ENCODE measurements at places on chromosomes 6 and 20.

DNA sequence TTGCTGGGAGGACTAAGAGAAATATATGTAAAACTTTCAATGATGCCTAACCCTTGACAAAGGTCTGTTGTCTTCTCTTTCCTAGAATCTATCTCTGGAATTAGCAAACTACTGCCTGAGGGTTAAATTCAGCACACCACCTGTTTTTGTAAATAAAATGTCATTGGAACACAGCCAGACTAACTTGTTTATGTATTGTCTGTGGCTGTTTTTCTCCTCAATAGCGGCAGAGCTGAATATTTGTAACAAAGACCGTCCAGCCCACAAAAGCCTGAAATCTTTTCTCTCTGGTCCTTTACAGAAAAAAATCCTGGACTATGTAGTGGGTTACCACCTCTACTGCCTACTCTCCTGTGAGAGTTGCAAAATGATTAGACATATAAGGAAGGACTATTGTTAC, 33.3 kb upstream of the SYNDIG1 start:
- DNase-seq: no peak

DNA sequence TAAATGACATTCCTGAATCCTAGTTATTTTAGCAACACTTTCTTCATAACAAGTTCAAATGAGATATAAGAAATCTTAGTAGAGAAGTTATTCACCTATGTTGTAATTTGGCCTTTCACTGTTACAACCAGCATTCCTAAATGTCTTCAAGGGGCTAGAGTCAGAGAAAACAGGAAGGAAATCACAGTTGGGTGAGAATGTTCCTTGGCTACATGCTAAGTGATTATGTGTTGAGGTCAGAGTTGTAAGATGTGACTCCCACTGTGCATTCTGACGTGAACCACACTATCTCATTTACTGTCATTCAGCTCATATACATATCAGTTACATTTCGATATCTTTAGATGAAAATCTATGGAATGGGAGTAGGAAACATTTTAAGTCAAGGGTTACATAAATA, 51.0 kb upstream of the MLIP start:
- no peak for DNase-seq

DNA sequence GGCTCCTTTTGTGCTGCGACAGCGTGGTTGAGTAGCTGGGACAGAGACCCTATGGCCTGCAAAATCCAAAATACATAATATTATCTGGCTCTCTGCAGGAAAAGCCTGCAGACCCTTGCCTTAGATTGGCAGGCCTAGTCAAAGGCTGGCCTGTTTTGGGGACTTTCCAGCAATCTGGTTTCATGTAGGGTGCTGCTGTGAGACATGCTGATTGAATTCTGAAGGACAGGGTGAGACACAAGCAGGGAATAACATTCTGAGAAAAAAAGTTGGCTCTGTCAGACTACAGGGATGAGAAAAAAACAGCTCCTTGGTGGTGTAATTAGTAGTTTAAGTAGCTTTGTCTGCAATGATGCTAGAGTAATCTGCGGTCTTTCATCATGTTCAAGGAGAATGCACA, 402.7 kb upstream of the AGPAT4 start:
- DNase-seq: no peak

DNA sequence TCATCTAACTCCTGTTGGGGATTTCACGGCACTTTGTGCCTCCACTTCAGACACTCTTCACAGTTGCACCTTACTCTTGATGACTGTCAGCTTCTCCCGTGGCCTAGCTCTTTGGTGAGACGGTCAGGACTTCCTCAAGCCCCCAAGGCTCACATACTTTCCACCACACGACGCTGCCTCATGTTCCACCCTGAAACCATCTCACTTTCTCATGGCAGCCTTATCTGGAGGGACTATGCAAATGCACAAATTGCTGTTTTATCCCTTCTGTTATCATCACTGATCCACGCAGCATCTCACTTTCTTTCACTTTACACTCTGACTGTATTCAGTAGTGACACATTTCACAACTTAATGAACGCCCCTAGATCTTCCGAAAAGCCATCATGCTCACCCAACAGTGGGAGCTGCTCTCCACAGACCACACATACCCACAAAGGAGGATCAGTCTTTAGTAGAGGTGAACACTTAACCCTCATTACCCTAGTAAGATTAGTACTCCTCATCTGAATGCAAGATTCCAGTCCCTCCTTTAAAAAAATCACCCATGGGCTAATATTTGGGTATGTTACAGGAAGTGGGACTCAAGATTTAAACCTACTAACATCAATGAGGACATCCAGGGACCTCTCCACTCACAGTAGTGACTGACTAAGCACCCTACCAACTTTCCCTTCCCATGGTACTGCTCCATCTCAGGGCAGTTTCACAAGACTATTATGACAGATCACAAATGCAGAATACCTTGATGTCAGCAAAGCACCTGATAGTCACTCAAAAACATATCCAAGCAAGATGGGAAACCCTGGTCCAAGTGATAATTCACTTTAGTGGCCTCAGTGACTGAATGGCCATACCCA, 35.4 kb downstream of the FYN start:
- DNase-seq: peak; percentile 78

DNA sequence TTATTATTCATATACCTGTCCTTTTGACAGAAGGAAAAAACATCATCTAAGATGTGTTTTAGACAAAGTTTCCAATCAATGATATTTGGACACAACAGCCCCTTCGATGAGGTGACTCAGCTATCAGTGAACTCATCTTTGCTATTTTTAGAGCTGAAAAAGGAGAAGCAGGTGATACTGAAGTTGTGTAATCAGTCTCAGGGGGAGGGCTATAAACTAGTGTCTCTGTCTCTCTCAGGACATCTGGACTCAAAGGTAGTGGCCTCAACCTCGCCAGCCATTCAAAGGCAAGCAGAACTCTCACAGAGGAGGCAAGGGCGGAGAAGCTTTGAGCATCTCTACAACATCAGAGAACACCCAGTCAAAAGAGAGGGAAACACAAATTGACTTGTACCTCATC, 135.4 kb downstream of the BFSP1 start:
- no peak for DNase-seq

DNA sequence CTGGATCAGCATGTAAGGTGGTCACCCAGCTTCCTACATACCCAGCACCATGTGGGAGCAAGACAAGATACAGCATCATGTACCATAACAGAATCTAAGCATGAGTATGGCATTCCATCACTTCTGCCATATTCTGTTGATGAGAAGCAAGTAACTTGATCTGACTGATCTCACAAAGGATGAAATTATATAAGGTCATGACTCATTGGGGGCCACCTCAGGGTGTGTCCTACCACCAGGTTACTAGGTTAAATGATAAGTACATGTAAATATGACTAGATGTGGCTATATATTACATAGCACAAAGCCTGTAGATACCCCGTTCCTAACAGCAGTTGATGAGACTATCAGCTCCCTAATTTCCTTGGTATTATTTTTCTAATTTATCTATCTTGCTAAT, 213.1 kb downstream of the DOK5 start:
- no peak for DNase-seq

DNA sequence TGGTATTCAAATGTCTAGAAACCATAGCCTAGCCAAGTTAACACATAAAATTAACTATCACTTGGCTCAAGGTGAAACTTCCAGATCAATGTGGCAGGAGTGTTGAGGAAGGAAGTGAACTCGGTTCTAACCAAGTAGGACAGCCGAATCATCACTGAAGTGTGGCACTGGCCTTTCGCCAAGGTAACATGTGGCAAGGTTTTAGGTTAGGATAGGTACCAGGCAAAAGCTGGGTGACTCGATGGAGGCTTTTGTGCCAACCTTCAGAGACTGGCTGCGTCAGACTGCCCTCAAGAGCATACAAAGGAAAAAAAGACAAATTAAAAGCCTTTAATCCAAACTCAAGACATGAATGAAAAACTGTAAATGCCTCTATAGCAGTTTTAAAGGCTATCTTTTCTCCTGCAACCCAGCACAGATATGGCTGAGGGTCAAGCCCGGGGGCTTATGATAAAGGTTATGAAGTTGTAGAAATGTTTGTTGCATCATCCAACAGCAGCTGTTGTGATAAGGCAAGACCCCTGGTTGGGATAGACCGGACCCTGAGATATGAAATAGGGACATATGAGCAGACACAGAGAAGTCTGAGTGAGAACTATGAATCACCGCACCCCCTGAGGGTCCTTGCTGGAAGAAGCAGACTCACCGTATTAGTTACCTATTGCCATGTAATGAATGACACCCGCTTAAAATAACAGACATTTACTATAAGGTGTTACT, 11.9 kb downstream of the PSMB9 start:
- peak; percentile 56 for DNase-seq

DNA sequence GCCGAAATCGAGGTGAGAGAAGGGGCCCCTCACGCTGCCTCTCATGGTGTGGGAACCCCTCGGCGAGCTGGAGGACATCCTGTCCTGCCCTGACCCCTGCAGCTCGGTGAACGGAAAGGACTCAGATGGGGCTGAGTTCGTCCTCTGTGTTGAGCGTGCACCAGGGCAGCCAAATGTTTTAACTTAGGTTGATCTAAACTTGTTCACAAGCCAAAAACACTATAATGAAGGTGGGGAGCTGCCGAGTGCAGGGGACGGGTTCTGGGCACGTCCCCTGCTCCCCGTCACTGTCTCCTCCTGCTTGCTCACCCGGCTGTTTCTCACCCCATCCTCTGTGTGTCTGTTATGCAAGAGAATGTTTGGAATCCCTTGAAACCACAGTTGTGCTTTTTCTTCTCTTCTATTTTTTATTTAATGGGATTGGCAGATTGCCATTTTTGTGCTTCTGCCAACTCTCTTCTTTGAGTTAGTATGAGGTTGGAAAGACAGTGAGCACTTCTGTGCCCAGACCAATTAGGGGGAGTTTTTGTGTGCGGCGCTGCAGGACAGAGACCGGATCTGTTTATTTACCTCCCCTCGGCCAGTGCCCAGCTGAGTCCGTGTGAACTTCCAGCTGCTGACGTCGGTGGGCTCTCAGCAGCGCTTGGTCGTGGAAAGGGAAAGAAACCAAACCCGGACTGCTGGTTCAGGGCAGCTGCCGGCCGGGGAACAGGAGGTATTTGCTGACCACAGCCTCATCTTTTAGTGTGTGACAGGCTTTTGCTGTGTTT, 158.1 kb downstream of the DTNBP1 start:
- no peak for DNase-seq

DNA sequence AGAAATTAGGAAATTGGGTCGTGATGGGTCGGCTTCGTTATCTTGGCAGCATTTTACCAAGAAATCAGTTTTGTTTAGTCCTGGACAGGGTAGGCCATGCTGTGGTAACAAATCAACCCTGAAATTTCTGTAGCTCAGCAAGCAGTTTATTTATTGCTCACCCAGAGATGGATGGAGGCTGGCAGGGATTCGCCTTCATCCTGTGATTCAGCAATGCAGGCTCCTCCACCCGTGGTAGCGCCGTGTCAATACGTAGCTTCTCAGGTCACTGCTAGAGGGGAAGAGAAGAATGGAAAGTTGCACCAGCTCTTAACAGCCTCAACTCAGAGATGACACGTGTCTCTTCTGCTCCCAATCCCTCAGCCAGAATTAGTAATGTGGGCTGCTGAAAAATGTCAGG, 157.0 kb upstream of the SGK1 start:
- DNase-seq: no peak

GRCh38 chr6:32244270-32244669, 20.4 kb upstream of the NOTCH4 start:
- no peak for DNase-seq

- no peak for DNase-seq
These were observed 37.4 kb upstream of the SIRT5 start for GRCh38 chr6:13536796-13537526.

- DNase-seq: peak; percentile 56
These were observed 8.9 kb downstream of the FYN start for GRCh38 chr6:111864138-111865048.

DNA sequence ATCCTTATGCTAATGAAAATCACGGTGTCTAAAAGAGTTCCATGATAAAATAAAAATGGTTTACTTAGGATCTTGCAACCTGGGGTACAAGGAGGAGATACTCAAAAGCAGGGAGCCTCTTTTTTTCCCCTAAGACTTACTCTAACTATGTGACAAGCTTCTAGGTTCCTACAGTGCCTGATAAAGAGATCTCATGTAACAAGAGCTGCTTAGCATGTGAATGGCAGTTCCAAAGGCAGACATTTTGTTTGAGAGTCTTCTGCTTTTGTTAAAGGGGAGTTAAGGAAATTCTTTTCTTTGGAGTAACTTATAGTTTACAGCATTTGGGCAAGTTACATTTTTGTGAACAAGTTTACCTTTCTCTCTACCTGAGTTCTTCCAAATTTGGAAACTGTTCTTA, 945.8 kb upstream of the ADGRB3 start:
- no peak for DNase-seq

GRCh38 chr6:30889921-30890645, 5.8 kb downstream of the DDR1 start:
- no peak for DNase-seq

DNA sequence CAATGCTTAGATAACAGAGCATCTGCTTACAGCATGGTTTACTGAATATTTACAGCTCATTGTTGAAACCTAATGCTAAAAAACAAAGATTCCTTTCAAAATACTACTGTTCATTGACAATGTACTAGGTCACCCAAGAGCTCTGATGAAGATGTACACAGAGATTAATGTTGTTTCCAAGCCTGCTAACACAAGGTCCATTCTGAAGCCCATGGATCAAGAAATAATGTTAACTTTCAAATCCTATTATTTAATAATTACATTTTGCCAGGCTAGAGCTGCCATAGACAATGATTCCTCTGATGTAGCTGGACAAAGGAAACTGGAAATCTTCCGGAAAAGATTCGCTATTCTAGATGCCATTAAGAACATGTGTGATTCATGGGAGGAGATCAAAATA, 355.6 kb downstream of the TENT5A start:
- DNase-seq: no peak

GRCh38 chr6:8130399-8130798, 28.1 kb upstream of the EEF1E1 start:
- DNase-seq: no peak

DNA sequence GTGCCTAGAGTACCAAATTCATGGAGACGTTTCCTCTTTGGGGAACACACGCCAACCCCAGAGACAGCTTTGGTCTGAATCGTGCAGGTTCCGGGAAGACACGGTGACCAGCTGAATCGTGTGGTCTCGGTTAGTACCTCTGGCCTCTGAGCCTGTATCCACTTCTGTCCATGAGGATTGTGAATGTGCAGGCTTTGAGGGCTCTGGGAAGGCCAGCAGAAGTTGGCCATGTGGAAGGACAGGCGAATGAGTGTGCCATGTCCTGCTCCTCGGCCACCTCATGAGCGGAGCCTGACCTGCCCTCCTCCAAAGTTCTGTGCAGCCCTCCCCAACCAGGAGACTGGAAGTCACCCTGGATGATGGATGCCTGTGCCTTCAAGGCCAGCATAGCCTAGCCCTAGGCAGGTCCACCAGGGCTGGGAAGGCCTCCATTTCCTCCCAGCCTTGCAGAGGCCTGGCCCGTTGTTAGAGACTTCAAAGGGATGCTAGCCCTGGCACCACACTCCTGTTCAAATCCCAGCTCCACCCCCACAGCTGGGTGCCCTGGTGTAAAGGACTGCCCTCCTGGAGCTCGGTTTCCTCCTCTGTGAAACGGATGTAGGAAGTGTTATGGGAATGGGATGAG, 1.7 kb upstream of the TMEM74B start:
- DNase-seq: no peak

DNA sequence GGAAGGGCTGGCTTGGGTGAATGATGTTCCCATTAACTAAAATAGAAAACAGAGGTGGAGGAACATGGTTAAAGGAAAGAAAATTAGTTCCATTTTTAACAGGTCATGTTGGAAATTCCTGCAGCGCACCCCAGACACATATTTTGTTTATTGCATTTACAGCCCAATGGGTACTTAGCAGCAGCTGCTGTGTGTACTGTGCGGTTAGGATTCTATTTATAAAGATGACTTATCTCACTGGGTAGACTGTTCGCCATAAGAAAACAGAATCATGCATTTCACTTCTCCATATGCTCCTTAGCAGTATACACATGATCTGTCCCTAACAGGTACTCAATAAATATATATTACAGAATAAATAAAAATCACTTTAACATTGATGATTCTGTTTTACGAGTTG, 135.8 kb downstream of the SLC35F1 start:
- DNase-seq: no peak
